ENCODE measurements at places on chromosomes 1 and 21. TPM values are rescaled to one million over a fixed set of nuclear protein-coding genes. Genes with fewer than 3 reads are reported as not detected.

DNA sequence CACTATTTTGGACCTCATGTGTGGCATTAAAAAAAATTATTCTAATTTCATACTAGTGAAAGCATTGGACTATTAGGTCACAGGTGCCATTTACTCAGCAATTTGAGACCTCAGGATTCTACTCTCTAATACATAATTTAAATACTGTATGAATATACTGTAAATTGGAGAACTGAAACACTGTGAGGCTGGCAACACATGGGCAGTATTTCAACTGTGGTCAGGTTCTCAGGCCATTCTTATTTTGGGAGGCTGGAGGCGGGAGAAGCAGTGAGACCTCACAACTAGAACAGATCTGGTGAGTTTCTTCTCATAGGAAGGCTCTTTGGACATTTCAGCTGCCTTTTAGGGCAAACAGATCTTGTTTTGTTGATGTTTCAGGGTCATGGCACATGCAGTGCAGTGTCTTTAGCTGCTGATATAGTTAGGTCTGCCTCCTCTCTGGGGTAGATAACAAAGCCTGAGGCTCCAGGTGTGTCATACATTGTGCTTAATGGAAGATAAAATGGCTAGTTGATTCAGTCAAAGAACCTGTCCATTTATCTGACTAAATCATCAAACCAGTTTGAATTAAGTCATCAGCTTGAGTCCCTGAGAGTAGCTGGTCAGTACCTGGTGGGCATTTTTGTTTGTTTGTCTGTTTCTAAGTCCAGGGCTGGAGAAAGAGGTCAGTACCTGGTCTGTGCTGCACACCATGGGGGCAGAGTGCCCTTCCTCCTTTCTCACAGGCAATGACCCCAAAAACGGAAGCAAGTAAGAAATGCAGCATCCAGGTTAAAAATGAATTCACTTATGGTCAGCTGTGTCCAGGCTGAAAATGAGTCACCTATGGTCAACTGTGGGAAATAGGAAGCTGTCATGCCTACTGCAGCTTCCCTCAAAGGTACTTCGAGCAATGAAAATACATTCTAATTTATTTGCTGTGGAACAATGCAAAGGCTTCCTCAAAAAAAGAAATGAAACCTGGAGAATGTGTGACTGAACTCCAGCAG lies 216.2 kb downstream of the SDCCAG8 start:
- no peak for DNase-seq

DNA sequence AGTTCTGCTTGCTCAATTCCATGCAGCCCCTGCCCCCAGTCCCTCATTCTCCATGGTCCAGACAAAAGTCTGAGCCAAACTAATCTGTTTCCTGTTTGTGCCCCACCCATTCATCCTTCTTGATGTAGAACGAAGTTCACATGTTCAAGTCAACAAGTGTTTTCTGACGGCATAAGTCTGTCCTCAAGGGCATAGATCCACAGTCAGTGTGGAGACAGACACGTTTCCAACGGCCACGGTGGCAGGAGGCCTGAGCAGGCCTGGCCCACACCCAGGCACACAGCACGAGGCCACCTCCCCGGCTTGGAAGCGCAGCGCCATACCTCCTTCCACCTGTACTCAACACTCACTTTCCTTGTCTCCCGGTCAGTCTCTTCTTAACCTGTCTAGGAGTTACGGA lies 16.1 kb downstream of the ADORA1 start:
- DNase-seq = no peak

DNA sequence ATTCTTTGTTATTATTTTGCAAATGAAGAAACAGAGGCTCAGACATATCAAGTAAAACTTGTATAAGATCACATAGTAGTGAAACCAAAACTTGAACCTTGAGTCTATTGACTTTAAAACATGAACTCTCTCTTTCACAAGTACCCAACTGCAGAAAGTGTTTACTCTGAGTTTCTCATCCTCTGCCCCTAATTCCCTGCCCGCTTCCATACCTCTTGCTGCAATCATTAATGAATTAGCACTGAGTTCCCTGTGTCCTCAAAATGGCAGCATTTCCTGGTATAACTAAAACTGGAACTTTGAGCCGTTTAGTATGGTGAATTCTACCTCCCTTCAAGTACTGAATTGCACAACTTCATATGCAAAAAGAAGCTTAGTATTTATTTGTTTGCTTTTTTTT lies 147.7 kb upstream of the DNAH14 start:
- DNase-seq = no peak

- no peak for DNase-seq
Measured at GRCh38 chr1:75198761-75199160, 64.6 kb downstream of the LHX8 start.

DNA sequence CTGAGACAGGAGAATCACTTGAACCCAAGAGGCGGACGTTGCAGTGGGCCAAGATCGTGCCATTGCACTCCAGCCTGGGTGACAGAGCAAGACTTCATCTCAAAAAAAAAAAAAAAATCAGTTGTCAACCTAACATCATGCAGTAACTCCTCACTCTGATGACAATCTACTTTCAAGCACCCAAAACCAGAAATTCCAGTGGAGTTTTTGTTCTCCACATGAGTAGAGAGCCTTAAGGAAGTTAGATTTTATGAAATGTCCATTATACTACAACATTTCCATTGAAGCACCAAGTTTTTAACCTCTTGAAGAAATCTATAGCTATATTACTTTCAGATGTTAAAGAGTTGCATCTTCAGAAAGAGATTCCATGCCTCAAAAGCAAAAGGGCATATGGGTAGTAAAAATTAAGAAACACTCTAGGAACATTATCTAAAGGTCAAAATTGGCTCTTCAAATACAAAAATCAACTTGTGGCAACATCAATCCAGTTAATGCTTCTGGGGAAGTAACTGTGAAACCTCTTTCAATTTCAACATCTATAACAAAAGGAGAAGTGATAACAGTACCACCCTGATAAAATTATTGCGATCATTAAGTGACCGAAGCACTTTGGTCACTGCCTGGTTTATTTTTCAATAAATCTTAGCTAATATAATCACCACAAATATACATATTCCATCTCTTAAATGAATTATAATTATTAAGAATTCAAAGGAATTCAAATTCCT lies 7.7 kb downstream of the LPGAT1 start:
- no peak for DNase-seq

- DNase-seq = no peak
Measured at GRCh38 chr1:220900842-220901241, 21.6 kb downstream of the HLX start.

OR2T11 gene
- total RNA-seq = not detected

SPATA45 gene
- not detected for total RNA-seq

CFHR4 gene
- total RNA-seq = not detected

All from breast epithelium (tissue), 4 donors.